MG63 (cell line): ENCODE measurements at places on chromosomes 12 and 14. TPM values are rescaled to one million over a fixed set of nuclear protein-coding genes. Genes with fewer than 3 reads are reported as not detected.

DNA sequence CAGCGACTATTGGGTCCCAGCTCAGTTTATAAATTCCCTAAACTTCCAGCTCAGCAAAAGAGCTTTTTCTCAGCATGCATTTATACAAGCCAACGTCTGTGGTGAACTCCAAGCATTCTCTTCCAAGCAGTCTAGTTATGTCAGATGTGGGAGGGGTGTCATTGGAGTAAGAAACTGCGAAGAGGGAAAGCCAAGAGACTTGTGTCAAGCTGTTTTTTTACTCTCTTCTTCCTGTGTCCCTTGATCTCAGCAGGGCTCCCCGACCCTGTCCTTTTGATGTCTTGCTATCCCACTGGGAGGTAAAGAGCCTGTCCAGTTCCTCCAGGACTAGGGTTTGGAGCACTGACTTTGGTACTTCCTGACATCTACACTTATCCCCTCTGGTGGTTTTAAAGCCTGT, 69.0 kb downstream of the PPM1H start:
- DNase-seq, result peak; percentile 5

DNA sequence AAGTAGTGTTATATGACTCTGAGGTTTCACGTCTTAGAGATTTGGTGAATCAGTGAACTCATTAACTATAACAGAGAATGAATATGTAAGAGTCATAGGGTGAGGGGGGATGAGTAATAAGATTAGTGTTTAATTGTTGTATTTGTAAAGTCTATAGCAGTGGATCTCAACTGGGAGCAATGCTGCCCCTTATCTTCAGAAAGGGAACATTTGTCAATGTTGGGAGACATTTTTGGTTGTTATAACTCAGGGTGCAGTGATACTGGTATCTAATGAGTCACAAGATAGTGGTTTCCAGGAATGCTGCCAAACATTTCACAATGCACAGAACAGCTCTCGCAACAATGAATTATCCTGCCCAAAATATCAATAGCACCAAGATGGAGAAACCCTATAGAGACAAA, 1193.7 kb downstream of the GALC start:
- DNase-seq, result peak; percentile 4

DNA sequence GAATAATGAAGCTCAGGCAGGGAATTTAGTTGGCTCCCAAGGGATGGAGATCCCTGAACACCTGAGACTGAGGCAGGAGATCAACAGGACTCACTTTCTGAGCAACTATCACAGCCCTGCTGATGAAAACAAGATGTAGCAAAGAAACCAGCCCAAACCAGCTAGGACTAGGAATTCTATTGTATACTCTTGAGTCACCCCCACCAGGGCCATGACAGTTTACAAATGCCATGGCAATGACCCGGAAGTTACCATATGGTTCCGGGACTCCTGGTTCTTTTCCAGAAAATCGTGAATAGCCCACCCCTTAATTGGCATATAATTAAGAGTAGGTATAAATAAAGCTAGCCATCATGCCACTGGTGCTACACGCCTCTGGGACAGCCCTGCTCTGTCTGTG, 46.0 kb upstream of the OASL start:
- DNase-seq, result no peak

GRCh38 chr12:120584343-120585149, 3.3 kb upstream of the POP5 start:
- DNase-seq, result peak; percentile 31

GRCh38 chr14:77986773-77987172, 183.4 kb upstream of the NRXN3 start:
- no peak for DNase-seq

DNA sequence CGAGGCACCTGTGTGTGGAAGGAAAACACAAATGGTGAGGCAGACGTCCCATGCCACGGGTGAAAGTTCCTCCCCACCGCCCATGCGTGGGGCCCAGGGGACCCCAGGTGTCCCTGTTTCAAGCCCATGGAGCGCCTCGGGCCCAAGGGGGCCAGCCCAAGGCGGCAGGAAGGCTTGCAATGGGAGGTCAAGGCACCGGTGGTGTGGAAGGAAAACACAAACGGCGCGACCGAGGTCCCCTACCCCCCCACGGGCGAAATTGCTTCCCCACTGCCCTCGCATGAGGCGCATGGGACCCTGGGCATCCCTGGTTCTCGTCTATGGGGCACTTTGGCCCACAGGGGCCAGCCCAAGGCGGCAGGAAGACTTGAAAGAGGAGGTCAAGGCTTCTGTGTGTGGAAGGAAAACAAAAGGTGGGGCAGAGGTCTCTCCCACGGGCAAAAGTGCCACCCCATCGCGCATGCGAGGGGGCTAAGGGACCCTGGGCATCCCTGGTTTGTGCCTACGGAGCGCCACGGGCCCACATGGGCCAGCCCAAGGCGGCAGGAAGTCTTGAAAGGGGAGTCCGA, 379.4 kb downstream of the ALG10 start:
- DNase-seq, result no peak

DNA sequence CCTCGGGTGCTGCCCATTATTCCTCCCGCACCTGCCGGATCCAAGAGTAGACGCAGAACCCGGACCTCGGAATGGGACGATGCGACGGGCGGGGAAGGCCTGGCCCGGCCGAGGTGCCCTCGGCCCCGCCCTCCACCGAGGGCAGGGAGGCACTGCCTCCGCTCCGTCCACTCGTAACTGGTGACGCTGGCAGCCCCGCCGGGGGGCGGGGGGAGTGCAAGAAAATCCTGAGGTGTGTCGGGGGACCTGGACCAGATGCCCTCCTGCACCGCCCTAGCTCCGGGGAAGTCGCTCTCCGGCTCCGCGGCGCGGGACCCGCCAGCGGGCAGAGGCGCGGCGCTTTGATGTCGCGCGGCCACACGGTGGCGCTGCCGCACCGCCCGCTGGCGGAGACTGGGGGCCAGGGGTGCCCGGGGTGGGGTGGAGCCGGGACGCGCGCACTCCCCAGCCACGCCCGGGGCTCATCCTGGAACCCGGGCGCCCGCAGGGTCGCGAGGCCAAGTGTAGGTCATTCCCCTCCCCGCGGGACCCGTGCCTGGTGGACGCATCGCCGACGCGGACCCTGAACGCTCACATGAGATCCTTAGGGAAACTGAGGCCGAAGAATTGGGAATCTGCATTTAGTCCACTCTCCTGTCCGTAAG, 202.8 kb downstream of the TTC8 start:
- no peak for DNase-seq

- peak; percentile 6 for DNase-seq
Measured at GRCh38 chr12:114248527-114248926, 157.4 kb downstream of the TBX5 start.

DNA sequence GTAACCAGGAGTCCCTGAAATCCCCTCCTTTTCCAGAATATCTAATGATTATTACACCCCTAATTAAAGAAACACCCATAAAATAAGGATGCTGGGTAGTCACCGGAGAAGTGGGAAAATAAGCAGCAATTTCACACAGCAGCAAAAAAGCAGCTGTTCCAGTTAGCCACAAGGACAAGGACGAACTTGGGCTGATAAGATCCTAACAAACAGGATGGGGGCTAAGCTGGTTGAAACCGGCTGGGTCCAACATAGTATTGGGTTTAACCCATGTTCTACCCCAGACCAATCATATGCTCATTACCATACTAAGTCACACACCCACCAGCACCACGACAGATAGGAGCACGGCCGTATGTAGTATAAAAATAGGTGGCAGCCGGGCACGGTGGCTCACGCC, 100.7 kb downstream of the RPL10L start:
- DNase-seq, result no peak

DNA sequence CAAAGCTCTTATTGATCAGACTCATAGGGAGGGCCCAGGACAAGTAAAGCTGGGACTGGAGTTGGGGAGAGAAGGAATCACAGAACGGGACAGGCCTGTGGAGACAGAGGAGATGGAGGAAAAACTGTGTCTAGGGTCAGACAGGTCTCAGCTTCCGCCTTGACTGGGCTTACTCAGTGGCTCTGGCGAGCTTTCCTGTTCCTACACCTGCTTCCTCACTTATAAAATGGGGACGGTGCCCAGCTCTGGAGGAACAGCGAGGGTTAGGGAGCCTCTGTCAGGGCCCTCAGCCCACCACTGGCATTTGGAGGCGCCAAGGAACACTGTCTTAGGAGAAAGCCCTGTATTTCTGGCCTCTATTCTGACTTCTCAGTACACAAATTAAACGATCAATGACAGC, 34.7 kb downstream of the SETD3 start:
- no peak for DNase-seq

GRCh38 chr14:96274122-96274521, 18.1 kb downstream of the BDKRB1 start:
- no peak for DNase-seq

DNA sequence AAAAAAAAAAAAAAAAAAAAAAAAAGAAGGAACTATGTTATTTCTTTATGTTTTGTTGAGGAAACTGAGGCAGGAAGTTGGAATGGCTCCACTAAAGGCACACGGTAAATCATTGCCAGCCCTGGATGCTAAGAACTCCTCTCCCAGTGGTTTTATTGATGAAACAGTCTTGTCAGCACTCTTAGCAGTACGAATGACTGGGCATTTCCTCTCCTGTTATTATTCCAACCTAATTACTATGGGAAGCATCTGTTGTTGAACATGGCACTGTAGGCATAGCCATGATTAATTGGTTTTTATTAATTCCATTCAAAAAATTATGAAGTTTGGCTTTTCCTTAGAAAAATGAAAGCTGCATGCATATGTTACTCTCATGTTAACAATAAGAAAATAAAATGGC, 1387.1 kb upstream of the TMEM132C start:
- DNase-seq, result no peak

DNA sequence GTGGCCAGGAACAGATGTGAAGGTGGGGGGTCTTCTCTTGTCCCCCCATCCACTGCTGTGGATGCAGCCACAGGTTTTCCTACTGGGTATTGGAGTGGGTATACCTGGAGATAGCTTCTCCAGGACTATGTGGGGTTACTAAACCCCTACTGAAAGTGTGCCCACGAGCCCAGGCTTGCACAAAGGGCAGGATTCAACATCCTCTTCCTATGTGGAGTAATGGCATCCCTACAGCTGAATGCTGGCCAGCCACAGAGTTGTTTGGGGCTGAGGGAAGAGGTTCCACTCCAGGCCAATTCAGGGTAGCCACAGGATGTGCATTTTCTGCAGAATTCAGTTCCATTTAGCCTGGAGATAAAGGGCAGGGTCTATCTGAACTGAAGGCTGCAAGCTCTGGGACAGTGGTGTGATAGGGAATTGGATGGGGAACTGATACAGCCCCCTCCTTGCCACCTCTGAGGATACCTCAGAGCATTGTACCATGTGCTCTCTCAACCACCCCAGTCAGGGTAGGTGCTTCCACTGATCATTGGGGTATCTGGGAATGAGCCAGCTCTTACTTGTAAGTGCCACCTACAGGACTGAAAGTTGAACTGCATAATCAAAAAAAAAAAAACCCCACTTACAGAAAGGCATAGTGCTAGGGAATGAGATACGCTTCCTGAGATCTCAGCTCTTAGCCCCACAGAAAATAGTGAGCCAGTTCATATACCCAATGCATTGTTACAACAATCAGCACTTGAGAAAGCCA, 187.1 kb downstream of the KITLG start:
- no peak for DNase-seq

DNA sequence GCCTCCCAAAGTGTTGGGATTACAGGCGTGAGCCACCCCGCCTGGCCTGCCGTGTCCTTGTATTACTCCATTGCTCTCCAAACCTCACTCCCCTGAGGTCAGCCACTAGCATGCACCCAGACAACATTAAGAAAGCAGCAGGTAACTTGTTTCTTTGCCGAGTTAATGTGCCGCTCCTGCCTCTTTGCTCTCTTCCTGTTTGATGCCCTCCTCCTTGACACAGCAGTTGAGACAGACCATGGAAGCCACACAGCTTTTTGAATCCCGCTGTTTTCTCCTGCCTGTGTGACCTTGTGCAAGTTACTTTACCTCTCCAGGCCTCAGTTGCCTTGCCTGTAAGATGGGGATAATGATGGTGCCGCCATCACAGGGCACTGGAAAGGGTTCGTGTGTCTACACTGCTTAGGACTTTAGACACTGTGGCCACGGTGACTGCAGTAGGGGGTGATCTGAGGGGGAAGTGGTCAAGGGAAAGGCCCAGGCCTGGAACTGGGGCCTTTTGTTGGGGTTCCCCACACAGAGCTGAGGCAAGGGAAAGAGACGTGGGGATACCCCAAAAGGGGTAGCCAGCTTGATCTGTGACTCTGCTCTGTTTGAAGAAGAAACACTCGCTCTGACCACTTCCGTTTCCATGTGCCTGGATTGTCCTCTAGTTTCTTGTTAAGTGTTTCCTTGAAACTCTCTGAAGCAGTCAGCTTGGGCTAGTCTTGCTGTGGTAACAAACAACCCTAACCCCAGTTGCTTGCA, 69.3 kb downstream of the RIN3 start:
- DNase-seq, result no peak

DNA sequence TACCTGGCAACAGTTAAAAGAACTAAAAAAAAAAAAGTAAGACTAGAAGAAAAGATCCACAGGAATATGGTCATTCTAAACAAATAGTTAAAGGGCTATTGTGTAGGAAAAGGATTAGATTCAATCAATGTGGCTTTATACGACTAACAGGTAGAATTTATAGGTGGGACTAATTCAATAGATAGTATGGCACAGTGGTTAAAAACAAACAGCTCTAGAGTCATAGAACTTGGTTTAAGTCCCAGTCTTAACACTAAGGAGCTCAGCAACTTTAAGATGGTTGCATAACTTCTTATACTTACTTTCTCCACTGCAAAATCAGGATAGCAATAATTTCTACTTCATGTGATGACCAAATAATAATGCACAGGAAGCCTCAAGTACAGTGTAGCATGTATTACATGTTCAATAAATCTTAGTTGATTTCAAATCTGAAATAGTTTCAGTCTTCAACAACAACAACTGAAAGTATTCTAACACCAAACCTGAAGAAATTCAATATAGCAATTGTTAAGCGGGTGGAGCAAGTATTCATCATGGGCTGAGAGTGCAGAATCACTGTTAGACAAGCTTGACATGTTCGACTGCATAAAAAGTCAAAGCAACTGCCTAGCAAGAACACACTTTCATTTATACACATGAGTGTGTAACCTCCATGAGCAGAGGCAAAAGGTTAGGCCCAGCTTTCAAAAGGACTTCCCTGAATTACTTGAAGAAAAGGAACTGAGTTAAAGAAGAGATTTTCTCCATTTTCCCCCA, 50.4 kb downstream of the ITPR2 start:
- no peak for DNase-seq

DNA sequence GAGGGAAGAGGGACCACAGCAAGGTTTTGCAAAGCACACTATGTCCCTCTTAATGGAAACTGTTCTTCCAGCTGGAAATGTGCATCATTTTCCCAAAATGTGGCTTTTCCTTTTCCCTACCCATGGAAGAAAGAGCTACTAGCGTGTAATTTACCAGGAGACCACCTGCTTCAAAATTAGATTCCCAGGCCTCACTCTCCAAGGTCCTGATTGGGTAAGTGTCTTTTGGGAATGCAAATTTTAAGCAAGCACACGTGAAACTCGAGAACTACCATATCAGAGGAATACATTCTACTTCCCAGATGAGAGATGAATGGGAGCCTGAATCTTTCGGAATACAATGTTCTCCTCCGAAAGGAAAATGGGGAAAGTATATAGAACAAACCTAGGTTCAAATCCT, 201.6 kb upstream of the NOS1 start:
- DNase-seq, result no peak

The DLGAP5 gene
- total RNA-seq, result 27.6 and 41.4 TPM in 2 replicates

The MUCL1 gene
- not detected in 2 replicates for total RNA-seq

The MEG3 gene
- total RNA-seq, result not detected in 2 replicates

The HCAR1 gene
- total RNA-seq, result not detected in 2 replicates

The GALNT16 gene
- total RNA-seq, result 3.8 and 8.6 TPM in 2 replicates

The CD27 gene
- not detected in 2 replicates for total RNA-seq

The HOXC6 gene
- 4.9 and 5.3 TPM in 2 replicates for total RNA-seq

The GPR135 gene
- 0.15 and 0.66 TPM in 2 replicates for total RNA-seq
